ENCODE measurements at places on chromosomes 4 and X.

DNA sequence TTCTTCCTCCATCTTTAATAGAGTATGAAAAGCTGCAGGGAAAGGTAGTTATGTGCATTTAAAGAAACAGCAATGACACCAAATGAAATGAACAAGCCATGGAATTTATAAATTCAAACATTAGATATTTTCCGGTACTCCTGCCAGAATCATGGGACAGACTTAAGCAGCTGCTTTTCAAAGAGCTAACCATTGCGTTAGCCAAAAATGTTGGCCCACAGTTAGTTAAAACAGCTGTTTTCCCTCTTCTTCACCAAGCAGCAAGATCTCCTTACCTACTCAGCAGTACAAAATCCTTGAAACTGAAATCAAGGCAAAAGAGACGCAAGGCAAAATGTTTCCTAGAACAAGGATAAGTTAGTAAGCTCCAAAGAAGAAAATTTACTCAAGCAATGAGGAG lies 64.0 kb downstream of the MANBA start:
- no peak for DNase-seq

DNA sequence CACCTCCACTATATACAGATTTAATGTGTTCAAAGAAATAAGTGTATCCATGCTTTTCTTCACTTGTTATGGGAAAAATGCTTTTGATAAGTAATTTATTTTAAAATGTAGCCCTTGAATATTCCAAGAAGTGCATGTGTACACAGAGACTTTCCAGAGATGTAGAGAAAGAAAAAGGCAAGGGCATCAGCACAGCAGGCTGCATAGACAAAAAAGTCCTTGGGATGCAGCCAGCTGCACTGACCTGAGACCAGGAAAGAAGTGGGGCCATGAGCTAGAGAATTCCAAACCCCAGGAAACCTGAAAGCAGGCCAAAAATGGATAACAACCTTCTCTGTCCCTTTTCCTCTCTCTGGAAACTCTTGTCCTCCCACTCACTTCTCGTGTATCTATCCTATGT lies 51.6 kb upstream of the PRDM8 start:
- DNase-seq = no peak

DNA sequence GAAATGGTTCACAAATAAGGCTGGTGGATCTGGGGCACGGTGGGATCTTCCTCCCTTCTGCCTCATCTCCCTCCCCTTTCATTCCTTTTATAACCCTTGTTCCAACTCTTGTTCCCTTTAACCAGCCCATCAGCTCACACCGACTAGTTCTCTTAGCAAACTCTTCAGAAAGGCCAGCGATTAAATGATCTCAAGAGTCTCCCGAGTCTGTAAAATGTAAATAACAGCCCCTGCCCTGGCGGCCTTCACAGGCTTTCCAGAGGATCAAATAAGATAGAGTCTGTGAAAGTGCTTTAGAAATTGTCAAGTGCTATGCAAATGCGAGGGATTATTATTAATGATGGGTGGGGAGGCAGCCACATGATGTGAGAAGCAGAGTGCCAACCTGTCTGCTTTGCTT lies 27.1 kb downstream of the TSC22D3 start:
- DNase-seq = no peak

GRCh38 chr4:155430895-155431795 lies 54.4 kb upstream of the MAP9 start:
- DNase-seq = no peak

- DNase-seq = no peak
Observed at GRCh38 chr4:54004463-54004862, 59.9 kb downstream of the CHIC2 start.

GRCh38 chr4:168877511-168878491 lies 132.3 kb downstream of the CBR4 start:
- peak; percentile 51 for DNase-seq

- DNase-seq = no peak
Observed at GRCh38 chrX:120485315-120485637, 16.2 kb upstream of the LAMP2 start.

GRCh38 chrX:44898411-44899221 lies 25.6 kb downstream of the KDM6A start:
- no peak for DNase-seq

- DNase-seq = no peak
Observed at GRCh38 chr4:142242156-142242555, 603.9 kb downstream of the INPP4B start.

GRCh38 chr4:187576751-187577150 lies 418.8 kb upstream of the ZFP42 start:
- no peak for DNase-seq
